ENCODE measurements at places on chromosomes 1 and 21.

DNA sequence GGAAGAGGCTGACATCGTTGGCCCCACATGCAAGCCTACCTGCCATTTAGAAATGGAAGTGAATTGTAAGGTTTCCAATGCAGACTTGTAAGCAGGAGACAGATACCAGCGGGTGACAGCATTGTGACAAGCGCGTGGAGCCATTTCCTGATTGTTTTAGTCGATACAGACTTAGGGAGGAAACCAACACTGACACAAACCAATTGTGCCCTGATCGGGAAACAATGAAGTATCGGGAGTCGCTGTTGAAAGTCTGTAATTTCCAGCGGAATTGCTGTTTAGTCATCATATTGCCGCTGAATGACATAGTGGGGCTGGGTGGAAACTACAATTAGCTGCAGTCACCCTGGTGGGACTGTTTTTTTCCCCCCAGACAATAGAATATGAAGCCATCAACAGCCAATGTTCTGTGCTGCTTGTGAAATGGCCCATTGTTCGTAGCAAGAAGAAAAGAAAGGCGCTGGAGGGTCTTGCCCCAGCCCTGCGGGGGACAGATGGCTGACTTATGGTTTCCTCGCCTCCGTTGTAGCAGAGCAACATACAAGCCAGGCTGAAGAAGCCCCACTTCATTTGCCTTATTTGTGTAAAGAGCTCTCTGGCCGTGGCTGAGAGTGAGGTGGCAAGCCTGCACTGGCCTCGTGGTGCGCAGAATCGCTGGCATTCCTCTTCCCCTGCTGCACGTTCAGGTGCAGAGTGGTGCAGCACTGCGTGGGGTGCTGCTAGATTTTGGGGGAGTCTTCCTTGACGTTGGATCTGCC is 462.7 kb downstream of the CAMTA1 start:
- peak; percentile 76 for DNase-seq

- DNase-seq, result no peak
Observed at GRCh38 chr1:164875518-164875917, 316.5 kb downstream of the PBX1 start.

DNA sequence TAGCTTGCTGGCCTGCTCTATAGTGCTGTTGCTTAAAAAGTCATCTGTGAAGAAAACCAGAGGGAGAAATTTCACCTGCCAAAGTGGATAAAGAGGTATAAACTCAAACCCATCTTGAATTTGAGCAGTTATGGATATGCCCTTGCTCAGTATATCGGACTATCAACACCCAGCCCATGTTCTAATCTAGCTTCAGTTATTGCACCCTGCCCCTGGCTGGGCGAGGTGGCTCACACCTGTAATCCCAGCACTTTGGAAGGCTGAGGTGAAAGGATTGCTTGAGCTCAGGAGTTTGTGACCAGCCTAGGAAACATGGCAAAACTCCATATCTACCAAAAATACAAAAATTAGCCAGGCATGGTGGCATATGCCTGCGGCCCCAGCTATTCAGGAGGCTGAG is 13.3 kb downstream of the LIX1L start:
- DNase-seq, result no peak

DNA sequence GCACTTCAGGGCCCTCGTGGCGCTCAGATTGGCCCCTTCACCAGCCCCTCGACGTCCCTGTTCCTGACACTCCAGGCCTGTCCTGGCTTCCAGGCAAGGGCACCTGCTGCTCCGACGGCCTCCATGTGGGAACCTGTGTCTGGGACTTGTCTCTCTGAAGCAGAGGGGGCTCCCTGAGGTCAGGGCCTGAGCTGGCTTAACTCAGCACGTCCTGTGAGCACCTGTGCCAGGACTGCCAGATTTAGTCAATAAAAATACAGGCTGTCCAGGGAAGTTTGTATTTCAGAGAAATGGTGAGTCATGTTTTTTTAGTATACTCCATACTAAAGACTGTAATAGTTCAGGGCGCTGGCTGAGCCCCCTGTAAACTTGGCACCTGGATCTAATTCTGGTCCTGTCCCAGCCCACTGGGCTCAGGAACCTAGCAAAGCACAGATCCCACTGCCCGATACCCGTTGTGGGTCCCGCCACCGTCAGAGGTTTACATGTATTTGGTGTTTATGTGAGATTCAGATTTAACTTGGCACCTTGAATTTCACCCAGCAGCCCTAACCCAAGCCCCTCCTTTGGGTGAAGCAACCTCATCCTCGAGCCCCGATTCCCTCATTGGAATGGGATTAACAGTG is 109.9 kb upstream of the IFFO2 start:
- DNase-seq, result no peak

- no peak for DNase-seq
Observed at GRCh38 chr1:201275253-201275666, 8.0 kb upstream of the PKP1 start.

All from kidney capillary endothelial cell (primary cell).